Stimulated activated naive CD4-positive, alpha-beta T cell treated with Interleukin-2 at 50 U/mL for 16 hours (primary cell): ENCODE measurements at places on chromosomes 16 and 17.

DNA sequence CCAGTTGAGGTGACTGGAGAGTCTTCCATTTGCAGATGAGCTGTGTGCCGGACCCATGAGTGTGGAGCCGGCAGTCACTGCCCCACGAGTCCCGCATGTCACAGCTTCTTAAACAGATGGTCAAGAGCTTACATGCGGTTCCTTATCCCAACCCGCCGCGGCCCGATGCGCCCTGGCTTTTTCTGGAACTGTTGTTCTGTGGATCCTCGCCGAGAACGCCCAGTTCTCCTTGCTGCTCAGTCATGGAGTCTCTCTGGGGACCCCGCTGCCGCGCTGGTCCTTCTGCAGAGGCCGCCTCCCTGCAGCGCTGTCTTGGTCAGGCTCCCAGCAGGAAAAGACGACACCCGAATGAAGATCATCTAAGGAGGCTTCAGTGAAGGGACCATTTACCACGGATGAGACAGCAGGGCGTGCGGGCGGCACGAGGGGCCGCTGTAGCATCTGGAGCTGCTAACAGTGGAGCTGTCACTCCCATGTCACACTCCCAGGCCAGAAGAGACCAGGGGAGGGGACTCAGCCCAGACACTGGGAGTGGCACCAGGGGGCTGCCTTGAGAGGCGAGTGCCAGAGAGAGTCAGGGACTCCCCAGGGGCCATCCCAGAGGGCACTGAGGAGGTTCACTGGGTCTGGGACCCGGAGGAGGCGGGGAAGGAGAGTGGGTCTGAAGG lies 10.8 kb upstream of the LGALS3BP start:
- DNase-seq = no peak

DNA sequence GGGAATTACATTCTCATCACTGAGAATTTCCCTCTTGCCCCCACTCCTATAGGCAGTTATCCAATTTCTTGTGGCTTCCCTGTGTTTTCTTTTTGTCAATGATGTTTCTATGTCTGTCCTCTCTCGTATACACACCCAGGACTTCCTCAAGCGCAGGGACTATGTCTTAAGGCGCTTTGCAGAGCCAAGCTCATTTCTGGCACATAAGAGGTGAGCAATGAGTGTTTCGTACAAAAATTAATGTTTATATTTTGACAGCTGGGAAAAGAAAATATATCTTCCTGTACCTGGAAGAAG lies 947 bp downstream of the DDX42 start:
- DNase-seq = no peak

GRCh38 chr17:64060331-64060730 lies 39.9 kb upstream of the ICAM2 start:
- DNase-seq = no peak

DNA sequence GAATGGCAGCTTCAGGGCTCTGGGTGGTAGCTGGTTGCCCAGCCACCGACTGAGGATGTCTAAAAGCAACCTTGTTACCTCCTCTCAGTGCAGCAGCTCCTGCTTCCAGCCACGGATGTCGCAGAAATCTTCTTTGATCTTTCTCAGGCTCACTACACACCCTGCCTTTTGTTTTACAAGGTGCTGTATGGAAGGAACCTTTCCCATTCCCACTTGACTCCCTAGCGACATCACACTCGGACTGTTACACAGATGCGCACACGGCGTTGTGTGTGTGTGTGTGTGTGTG lies 135.8 kb upstream of the CPHXL start:
- no peak for DNase-seq

GRCh38 chr16:47995354-47995753 lies 160.4 kb downstream of the ABCC12 start:
- no peak for DNase-seq

- no peak for DNase-seq
These were observed 66.7 kb downstream of the SOX9 start for GRCh38 chr17:72187556-72187955.

DNA sequence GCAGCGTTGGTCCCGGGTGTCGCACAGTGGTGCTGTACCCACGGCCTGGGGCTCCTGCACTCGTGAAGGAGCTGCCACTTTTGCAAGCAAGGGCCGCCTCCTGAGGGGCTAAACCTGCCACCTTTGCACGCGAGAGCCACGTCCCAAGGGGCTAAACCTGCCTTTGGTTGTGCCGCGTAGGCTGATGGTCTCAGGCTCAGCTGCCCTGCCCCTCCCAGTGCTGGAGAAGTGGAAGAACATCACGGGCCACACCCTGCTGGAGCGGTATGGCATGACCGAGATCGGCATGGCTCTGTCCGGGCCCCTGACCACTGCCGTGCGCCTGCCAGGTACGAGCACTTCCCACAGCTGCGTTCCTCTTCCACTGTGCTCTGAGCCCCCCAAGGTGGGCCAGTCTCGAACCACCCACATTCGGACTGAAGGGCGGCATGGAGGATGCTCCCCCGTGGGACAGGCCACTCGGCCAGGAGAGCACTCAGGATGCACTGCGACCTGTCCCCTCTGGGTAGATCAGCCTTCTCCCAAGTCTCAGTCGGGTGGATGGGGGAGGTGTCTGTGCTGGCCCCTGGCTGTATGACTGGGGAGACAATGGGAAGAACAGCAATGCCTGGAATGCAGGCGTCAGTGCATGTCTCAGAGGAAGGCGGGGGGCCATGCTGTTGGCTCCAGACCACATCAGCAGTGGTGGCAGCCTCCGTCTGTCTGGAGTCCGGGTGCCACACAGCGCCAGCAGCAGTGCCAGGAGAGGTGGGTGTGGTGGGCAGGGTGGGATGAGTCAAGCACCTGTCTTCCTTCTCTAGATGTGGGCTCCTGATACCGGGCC lies 20.7 kb downstream of the ACSF3 start:
- no peak for DNase-seq

DNA sequence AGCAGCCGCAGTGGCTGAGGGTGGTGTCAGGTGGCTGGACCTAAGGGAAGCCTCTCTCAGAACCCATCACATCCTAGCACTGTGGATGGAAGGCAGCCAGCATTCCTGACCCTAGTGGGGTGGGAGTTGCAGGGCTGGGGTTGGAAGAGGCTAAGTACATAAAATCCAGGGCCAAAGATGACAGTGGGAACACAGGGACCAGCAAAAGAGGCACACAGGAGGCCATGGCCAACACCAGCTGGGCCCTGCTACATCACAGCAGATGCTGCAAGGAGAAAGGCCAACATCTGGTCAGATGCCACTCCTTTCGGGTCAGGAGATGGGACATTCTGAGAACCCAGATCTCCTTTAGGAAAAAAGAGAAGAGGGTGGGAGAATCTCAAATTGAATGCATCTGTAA lies 415.4 kb downstream of the SLC39A11 start:
- DNase-seq = no peak

- DNase-seq = peak; percentile 79
These were observed 259.7 kb downstream of the SEC14L1 start for GRCh38 chr17:77400445-77400870.

DNA sequence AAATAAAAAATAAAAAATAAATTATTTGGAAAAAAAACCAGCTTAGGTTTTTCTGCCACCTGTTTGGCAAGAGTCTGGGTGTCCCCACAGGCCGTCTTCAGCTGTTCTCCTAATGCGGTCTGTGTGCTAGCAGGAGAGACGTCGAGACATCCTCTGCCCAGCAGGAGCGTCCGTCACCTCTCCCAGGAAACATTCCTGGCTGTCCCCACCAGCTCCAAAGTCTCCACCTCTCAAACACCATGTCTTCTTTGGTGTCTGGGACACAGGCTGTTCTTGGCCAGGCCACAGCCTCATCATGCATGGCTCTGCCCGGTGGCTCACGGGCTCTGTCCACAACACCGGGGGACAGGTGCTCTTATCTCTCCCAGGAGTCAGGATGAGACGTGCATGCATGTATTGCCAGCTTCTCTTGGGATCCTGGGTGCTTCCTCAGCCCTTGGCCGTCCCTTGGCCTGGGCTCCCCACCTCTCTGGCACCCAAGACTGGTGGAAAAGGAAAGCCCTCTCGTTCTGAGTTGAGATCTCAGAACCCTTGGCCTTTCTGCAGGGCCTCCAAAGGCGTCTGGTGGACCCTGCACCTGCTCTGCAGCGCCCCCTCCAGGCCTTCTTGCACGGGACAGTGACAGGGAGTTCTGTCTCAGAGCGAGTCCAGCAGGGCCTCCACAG lies 84.9 kb upstream of the CBX4 start:
- peak; percentile 11 for DNase-seq

DNA sequence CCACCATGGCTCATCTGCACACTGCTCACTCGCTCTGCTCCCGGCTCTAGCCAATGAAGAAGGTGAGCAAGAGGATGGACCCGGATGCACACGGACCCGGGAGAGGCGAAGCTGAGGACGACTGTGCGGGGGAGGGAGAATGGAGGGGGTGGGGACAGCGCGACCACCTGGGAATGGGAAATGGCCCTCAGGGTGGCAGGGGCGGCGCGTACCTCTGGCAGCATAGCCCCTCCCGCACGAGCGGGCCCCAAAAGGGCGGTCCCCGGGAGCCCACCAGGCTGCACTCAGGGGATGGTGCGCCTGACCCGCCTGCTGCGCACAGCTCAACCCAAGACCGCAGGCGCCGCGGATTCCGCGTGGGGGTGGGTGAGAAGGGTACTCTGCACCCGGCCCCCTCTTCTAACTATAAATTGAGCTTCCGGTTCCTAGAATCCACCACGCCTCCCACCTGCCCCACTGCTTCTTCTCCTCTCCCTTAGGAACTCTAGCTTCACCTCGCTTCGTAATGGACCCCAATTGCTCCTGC lies 6.1 kb downstream of the MT1H start:
- peak; percentile 52 for DNase-seq

DNA sequence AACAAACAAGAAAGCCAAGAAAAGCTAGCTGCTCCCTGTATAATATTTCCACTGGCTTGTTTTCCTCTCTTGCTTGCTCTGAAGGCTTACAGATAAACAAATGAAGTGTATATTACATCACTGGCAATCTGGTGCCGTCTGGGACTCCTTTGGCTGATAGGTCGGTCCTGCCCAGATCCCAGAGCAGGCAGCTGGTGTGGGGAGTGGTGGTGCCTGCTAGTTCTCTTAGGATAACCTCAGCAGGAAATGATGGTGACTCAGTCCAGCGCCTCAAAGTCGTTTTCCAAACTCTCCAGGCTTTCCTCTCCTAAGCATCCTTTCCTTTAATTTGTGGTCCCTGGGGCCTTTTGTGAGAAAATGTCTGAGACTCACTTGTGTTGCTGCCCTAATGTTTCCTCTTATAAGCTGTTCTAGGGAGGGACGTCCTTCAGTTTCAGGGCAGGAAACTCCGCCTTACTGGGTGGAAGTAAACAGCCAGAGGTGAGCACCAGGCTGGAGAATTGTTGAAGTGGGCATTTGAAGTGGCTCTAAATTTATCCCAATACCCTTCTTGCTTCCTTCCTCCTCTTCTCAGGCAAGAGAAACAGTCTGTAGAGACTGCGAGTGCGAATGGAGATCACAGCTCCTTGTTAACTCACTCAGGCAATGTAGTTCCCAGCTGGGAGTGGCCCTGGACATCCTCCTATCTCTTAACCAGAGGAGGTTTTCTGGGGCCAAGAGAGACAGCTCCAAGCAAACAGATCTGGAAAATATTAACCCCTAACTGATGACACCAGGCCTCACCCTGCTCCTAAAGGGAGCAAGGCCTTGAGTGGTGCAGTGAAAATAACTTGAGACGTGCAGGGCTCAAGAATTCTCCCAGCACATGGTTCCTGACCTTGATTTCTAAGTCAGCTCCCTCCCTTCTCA lies 34.9 kb downstream of the CD300LF start:
- DNase-seq = no peak

- DNase-seq = no peak
These were observed 161.4 kb upstream of the C16orf82 start for GRCh38 chr16:26905336-26905735.

GRCh38 chr16:2464333-2464732 lies 4.4 kb downstream of the TEDC2 start:
- no peak for DNase-seq

GRCh38 chr17:66378296-66378695 lies 75.9 kb downstream of the PRKCA start:
- no peak for DNase-seq

GRCh38 chr16:75042426-75043174 lies 43.8 kb downstream of the ZNRF1 start:
- DNase-seq = no peak

- DNase-seq = no peak
These were observed 239.0 kb upstream of the CACNG5 start for GRCh38 chr17:66595893-66596292.

DNA sequence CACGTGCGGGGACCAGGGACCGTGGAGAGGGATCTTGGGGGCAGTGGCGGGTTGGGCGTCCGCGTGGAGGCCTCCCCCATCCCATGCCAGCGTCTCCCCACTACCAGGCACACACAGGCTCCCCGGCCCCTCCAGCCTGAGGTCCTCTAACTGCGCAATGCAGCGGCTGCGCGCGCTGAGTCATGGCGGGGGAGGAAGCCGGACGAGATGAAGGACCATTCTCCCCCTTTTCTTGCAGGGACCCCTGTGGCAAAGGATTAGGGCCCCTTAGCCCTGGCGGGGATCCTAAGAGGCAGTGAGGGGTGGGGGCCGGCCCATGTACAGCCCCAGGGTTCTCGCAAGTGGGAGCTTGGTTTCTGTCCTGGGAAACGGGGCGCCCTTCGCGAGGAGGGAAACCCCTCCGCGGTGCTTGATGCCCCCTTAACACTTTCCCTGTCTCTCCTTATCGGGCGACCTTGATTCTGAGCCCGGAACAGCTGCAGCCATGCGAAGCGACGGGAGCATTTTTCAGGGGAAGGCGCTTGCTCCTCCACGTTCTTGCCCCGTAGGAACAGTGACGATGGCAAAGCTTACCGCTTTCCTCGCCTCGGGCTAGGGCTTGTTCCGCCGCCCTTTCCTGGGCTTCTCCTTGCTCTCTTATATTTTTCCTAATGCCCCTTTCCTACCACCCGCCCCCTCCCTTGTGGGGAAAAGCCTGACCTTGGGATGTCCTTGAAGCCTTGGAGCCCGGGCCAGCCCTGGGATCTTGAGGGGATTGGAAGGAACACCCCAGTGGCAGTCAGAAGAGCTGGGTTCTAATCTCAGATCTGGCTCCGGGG lies 592 bp downstream of the ALDOA start:
- DNase-seq = peak; percentile 43

GRCh38 chr16:67663151-67663876 lies 2.6 kb downstream of the PARD6A start:
- DNase-seq = peak; percentile 11

- DNase-seq = no peak
These were observed 259.3 kb downstream of the SOX9 start for GRCh38 chr17:72380120-72380519.

- no peak for DNase-seq
These were observed 20.5 kb downstream of the PRKCB start for GRCh38 chr16:23856251-23856709.

DNA sequence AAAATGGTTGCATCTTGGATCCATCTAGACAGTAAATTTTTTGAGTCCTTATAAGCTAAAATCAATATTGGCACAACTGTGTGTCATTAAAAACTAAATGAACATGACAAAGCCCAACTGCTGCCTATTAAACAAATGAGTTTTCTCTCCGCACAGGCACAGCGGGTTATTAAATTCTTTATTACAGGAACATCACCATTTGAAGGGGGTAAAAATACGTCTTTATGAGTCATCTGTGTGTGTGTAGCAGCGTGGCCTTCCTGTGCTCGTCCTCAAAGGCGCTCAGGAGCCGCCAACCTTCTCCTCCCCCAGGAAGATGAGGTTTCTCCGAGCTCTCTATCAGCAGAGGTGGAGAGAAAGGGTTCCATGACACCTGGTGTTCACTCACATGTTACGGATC lies 62.6 kb upstream of the SDK2 start:
- DNase-seq = no peak

GRCh38 chr16:89077076-89077475 lies 16.6 kb upstream of the ACSF3 start:
- no peak for DNase-seq
